Activated naive CD4-positive, alpha-beta T cell treated with anti-CD3 and anti-CD28 coated beads, Interleukin-2, amount 50 U/mL, for 72 hours (primary cell): ENCODE measurements at places on chromosomes 6 and 20. TPM values are rescaled to one million over a fixed set of nuclear protein-coding genes. Genes with fewer than 3 reads are reported as not detected.

DNA sequence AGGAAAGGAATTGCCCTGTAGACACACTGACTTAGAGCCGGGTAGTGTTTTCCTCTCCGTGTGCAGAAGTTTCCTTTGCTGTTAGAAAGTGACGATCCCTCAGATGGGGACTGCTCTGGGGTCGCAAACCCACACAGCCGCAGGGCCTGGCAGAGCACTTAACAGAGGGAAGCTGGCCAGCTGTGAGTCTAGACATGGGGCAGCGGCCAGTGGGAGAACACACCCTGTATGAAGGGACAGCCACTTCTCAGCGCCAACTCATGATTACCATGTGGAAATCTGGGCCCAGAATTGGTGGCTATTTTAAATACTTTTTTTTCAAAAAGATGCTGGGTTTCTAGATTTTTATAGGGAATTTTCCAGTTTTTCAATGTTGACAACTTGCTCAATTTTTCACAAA, 39.4 kb downstream of the SLC9A8 start:
- DNase-seq = no peak

GRCh38 chr6:97440590-97441176, 157.7 kb upstream of the MMS22L start:
- DNase-seq = no peak

GRCh38 chr20:64152906-64153305, 11.3 kb upstream of the MYT1 start:
- no peak for DNase-seq

Gene TSBP1
- total RNA-seq = not detected

Gene SEMG1
- total RNA-seq = not detected

Gene NR2E1
- not detected for total RNA-seq
